ENCODE measurements at places on chromosomes 13 and 19.

DNA sequence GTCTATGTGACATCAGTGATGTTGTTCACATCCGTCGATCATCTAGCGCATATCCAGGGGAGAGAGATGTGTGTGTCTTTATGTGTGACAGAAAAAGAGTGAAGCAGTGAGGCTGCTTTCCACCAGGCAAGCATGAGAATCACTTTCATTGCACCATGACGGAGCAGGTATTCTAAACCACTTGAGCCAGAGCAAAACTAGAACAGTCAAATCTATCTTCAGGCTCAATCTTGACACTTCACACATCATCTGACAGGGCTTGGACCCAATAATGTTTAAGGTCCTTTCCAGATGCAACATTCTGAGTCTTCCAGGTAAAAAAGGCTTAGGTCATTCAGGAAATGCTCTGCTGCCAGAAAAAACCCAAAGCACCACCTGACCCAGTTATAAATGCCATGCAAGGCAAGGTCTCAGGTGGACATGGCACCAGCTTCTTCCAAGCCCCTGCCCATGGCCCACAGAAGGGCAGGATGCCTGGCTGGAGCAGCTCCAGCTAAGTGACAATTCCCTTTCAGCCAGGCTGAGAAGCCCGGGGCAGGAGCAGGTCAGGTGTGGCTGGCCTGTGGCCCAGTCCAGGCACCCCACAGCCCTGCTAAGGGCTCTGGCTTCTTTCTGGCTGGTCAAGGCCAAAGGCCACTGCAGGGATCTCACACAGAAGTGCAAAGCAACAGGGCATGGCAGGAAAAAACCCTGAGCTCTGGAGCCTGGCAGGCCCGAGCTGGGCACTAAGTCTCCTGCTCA lies 5.0 kb downstream of the ELAVL1 start:
- DNase-seq: no peak

DNA sequence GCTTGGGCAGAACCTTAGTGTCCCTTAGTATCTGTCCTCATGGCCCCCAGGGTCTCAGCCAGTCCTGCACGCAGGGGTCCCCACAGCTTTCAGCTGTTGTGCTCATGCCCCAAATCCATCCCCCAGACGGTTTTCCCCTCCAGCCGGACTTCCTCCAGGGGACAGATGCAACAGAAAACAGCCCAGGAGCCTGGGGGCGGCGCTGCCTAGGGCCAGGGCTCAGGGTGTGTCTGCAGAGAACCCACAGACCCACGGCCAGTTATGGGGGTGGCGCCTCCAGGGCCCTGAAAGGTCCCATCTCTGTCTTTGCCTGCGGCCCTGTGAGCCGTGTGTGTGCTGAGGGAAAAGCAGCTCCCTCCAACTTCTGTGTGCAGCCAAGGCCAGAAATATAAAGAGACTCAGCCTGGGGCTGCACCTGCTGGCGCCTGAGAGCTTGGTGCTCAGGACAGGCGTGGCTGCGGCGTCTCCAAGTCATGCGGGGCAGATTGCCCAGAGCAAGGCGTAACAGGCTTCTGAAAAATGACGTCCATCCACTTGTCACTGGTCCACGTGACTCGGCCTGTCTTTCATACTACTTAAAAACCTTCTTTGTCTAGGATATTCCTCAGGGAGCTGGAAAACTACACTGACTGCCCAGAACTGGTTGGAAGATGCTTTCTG lies 22.1 kb upstream of the F7 start:
- peak; percentile 85 for DNase-seq

- DNase-seq: no peak
These were observed 383.1 kb upstream of the GPC6 start for GRCh38 chr13:92843549-92843948.

DNA sequence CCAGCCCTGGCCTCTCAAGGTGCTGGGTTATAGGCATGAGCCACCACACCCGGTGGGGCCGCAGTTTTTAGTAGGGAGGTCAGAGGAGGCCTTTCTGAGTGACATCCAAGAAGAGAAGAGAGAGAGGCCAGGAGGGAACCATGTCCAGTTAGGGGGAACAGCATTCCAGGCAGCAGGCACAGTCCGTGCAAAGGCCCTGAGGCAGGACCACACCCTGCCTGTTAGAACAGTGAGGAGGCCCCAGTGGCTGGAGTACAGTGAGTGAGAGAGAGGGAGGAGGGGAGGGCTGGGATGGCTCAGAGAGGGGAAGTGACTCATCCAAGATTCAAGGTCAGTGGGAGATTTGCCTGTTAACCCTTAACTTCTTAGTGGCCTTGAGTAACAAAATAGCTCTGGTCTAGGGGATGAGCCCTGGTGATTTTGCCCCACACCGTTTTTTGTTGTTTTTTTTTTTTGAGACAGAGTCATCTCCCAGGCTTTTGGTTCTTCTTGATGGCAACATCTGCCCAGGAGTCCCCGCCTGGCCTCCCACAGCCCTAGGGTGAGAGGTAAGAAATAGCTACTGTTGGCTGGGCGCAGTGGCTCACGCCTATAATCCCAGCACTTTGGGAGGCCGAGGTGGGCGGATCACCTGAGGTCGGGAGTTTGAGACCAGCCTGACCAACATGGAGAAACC lies 2.7 kb upstream of the PLIN3 start:
- DNase-seq: no peak

GRCh38 chr13:98405690-98406344 lies 171.1 kb downstream of the STK24 start:
- DNase-seq: peak; percentile 14

DNA sequence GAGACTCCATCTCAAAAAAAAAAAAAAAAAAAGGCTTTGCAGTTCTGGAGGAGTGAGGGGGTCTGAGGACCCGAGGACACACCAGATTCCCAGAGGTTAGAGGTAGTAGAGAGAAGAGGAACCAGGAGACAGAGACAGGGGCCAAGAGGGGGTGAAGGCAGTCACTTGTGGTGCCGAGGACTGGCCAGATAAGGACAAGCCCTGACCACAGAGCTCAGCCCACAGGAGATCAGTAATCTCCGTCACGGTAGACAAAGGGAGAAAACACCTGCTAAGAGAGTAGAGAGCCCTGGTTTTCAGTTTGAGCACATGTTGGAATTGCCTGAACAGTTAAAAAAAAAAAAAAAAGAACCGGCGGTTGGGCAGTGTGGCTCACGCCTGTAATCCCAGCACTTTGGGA lies 1.7 kb upstream of the PRAM1 start:
- DNase-seq: no peak

GRCh38 chr13:98033277-98034247 lies 80.1 kb downstream of the IPO5 start:
- DNase-seq: peak; percentile 55

Data from cerebellar cortex (tissue), 1 donor.